ENCODE measurements at places on chromosomes 13 and 19.

DNA sequence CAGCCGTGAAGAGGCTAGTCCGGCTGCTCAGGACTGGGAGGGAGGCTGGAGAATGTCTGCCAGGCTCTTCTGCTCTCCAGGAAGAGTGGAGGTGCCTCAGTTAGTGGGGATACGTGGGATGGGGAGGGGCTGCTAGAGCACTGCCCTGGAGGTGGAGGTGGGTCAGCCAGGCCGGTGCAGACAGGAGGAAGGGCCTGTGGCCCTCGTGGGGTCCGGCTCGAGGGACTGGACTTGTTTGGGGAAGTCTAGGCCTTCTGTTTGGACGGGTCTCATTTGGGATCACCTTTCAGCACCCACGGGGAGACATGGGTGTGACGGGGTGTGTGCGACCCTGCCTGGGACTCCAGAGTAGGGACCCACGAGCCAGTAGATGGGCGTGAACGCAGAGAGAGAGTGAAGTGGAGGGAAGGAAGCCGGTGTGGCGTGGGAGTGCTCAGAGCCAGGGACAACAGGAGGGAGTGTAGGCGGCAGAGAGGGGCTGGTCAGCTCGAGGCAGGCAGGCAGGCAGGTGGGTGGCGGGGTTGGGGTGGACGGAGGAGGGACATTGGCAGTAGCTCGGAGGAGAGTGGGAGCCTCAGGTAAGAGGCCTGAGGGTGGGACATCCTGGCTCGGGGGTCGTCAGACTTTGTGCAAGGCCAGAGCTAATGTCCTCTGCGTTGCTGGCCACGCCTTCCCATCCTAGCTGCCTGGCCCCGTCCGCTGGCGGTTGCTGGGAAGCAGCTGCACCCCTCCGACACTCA lies 11.5 kb downstream of the EPN1 start:
- no peak for DNase-seq

- DNase-seq = no peak
These were observed 29.9 kb downstream of the ATP7B start for GRCh38 chr13:51981355-51981754.

- DNase-seq = no peak
These were observed 816 bp downstream of the RPS28 start for GRCh38 chr19:8321986-8322637.

DNA sequence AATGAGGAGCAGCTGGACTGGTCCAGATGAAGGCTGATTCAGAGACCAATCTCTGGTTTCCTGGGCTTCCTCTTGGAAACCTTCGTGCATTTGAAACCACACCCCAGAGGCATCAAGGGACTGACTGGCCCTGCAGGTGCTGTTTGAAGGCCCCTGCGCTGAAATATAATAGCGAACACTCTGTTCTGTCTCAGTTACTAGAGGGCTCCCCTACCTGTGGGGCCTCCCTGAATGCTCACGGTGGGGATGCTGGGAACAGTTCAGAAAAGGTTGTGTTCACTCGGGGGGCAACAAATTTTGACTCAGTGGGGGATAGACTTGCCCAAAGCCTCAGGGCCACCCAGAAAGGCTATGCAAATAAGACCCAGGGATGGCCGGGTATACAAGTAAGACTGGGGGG lies 6.4 kb downstream of the CCDC8 start:
- DNase-seq = no peak

- DNase-seq = no peak
These were observed 304.0 kb downstream of the SPRY2 start for GRCh38 chr13:80036845-80037504.

- DNase-seq = no peak
These were observed 12.0 kb upstream of the SLC7A1 start for GRCh38 chr13:29607465-29607864.

GRCh38 chr13:73230716-73231115 lies 171.9 kb downstream of the KLF5 start:
- no peak for DNase-seq

- no peak for DNase-seq
These were observed 286.2 kb downstream of the NDFIP2 start for GRCh38 chr13:79767126-79767525.

GRCh38 chr13:27482983-27483382 lies 32.6 kb upstream of the MTIF3 start:
- DNase-seq = no peak

DNA sequence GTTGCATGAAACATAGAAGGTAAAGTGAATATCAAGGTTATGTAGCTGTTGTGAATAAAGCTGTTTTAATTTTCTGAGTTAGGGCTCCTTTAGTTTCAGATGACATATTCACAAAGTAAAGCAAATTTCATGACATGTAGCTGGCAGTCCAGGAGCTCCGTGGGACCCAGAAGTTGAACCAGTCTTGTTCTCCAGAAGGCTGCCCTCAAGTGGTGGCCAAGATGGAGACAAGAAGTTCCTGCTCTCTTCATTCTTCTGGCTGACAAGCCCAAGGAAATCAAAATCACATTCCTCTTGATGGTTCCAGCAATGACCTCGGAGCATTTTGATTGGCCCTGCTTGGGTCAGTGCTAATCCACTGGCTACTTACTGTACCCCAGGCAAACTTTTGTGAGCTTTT lies 128.7 kb downstream of the LIG4 start:
- DNase-seq = no peak
